ENCODE measurements at places on chromosomes 4 and X.
A peak's percentile ranks its signal among the peaks of the same experiment; 100 is the strongest.

DNA sequence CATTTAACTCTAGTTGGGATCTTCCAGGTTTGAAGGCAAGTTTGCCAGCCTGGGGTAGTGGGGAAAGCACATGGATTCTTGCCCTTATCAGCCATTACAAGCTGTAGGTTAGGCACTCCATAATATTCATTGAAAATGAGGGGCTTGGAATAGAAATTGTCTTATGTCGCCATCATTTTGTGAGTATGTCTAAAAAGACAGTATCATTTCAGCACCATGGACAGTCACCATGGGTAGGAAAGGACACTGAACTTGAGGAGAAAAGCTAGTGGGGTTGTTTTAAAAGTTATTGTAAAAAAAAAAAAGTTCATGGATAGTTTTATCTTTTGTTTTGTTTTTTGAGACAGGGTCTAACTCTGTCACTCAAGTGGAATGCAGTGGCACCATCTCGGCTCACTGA, 356.1 kb downstream of the HNRNPD start:
- DNase-seq, result peak; percentile 9

DNA sequence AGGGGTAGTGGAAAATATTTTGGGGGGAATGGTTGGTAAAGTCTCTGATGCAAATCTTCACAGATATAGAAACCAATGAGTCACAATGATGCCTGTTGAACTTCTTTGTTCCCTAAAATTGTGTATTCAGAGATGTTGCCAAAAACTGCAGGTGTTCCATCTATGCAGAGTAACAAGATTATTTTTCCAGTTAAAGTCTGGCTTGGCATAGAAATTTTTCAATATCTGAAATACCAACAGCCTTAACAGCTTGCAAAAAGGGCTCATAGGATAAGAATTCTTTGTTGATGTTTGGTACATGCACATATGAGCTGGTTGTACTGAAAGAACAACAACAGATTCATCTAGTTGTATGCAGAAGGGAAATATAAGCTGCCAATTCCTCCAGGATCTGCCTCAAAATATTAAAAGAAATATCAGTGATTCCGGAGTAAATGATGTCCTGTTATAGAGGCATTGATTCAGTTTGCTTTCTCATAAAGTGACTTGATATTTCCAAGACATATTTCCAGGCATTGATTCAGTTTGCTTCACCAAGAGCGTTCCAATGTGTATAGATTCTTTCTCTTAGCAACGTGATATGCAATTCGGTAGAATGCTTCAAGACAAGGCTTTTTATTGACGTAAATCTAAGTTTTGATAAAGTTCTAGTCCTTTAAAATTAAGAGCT, 564.4 kb downstream of the TMA16 start:
- DNase-seq, result no peak

DNA sequence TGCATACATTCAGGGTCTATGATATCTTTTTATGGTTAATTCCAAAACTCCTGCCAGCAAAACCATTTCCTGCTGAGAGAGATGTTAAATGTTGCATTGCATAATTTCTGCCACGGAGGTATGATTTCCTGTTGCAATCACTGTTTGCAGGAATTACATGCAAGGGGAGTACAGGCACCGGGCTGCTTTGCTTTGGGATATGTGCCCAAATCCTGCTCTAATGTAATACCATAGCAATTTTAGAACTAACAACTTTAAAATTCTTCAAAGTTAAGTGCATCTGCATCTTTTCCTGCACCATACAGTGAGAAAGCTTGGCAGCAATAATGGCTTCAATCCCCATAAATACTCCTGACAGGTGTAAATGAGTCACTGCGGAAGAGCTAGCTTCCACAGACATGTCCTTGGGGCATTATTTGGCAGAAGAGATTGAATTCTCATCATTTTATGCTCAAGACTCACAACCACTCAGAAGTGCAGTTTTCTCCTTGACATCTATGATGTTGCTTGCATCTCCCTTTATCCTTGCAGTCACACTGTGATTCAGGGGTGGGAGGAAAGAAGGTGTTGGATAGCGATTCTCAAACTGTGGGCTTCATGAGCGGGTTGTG, 29.6 kb downstream of the TRIM2 start:
- DNase-seq, result peak; percentile 69

DNA sequence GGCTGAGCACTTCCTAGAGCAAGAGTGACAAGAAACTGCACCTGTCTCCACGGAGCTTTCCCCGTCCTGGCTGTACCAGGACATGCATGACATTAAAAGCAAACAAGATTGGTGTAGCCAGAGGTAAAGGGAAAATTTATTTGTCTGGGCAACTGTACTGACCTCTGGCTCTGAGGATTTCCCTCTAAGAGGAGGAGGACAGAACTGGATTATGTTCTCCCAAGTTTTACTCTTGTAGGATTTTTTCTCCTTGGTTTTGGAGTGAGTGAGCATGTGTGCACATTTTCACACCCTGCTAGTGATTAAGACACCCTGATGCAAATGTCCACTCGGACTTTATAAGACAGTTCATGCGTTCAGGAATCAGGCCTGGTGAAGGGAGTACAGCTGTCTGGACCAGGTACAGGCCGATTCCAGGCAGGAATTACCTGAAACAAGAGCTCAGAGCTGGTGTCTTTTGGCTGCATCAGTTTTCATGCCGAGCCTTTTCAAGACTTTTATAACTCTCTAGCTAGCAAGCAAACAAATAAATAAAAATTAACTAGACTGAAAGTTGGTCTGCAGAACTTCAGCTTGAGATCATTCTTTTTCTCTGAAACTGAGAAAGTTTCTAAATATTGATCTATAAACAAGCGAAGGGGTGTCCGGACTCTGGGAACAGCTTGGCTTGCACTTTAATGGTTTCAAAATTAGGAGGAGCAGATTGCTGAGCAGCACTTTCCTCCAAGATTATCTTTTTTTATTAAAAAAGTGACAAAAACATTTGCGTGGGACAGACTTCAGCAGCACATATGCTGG, 51.3 kb upstream of the SPRY1 start:
- no peak for DNase-seq

GRCh38 chr4:1874201-1874600, 3.0 kb downstream of the NSD2 start:
- DNase-seq, result no peak

GRCh38 chr4:155025762-155026457, 182.5 kb upstream of the NPY2R start:
- DNase-seq, result peak; percentile 0

DNA sequence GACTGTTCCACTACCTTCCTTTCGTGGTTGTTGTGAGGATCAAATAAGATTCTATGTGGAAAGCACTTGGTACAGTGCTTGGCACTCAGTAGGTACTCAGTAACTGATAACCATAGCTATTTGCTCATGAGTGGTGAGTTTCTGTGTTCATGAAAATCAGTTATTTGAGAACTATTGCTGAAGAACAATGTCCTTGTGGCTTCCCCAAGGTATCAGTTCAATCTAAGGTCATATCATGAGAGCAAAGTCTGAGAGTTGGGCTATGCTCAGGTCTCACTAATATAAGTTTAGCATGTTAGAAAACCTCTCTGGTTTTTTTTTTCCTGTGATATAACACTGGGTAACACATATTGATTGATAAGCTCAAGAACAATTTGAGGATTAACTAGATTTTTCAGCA, 147.8 kb downstream of the GRIA3 start:
- no peak for DNase-seq

GRCh38 chr4:7045961-7046921, 3.1 kb downstream of the TADA2B start:
- no peak for DNase-seq

DNA sequence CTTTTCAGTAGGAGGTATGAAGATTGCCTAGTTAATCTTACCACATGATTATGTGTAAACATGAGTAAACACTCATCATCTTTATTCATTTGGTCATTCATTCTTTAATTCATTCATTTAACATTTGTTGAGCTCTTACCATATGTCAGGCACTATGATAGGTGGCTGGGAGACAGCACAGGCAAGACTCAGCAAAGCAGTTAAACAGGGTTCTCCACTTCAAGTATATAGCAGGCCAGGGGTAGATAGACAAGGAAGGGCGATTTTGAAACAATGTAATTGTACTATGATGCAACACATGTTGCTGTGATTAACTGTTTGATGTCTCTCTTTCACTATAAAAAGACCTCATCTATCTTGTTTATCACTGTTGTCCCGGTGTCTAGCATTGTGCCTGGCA, 84.3 kb upstream of the GPR101 start:
- DNase-seq, result no peak

GRCh38 chrX:42694260-42694815, 83.6 kb downstream of the PPP1R2C start:
- DNase-seq, result no peak

- peak; percentile 75 for DNase-seq
Observed at GRCh38 chr4:166435449-166435848, 562.4 kb downstream of the TLL1 start.

- DNase-seq, result peak; percentile 35
Observed at GRCh38 chrX:40933706-40934425, 151.4 kb upstream of the USP9X start.

GRCh38 chr4:168057412-168057811, 34.9 kb upstream of the ANXA10 start:
- no peak for DNase-seq

GRCh38 chrX:12469296-12469695, 321.9 kb upstream of the PRPS2 start:
- peak; percentile 2 for DNase-seq

GRCh38 chrX:71579990-71580380, 1.7 kb downstream of the GCNA start:
- DNase-seq, result no peak

DNA sequence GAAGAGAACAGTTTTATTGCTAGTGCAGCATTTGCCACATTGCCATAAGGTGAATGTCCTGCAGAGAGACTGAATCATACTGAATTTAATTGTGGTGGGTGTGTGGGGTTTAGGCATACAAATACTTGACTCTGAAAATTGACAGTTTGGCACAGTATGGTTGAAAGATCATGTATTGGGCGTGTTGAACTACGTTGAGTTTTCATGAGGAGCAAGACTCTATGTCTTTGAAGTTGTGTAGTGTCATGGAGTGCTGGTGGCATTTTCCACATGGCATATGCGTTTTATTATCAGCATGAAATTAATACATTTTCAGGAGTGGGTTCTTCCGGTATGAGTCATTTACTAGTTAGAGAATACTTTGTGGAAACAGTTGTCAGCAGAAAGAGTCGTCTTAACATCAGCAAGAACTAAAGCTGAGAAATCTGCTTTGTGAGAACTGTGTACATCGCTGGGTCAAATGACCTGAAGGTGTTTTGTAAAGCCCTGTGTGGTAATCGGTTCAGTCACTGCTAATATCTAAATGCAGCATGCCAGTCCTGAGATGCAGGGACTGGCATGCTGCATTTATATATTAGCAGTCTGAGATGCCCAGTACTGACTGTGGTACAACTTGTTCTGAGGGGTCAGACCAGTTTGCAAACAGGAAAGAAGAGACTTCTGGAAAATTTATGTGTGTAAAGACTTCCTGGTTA, 50.3 kb downstream of the ARHGAP10 start:
- DNase-seq, result peak; percentile 7

DNA sequence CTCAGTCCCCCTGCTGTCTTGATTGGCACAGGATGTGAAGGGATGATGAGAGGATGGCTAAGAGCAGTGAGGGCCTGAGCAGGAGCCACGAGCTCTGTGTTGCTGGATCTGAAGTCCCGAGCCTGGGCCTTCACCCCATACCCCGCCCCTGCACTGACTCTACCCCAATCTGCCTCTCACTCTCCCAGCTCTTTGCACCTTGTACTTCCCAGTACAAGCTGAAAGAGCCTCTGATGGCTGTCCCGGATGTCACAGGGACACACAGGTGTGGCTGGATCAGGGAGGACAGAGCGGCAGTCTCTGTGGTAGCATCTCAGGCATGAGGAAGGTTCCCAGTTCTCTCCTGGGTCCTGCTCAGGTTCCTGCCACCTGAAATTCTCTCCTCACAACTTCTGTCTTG, 103.6 kb downstream of the CHIC2 start:
- DNase-seq, result no peak

- no peak for DNase-seq
Observed at GRCh38 chr4:47536966-47537365, 51.9 kb downstream of the ATP10D start.

DNA sequence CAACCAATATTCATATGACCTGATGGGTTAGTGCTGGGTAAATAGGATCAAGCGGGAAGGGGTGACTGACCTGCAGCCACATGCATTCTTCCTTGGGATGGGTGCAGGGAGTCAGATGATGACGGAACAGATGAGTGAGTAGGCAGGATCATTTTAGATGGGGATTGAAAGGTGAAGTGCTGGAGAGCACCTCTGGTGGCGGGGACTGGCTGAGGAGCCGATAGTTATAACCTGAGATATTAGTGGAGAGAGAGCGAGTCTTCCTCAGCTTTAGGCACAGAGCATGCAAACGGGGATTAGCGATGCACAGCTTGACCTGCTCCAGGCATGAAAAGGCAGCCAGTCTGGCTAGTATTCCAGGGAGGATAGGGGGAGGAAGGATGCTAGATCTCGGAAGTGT, 99.1 kb downstream of the AFF1 start:
- no peak for DNase-seq

- no peak for DNase-seq
Observed at GRCh38 chrX:150833454-150834056, 64.9 kb downstream of the CD99L2 start.

GRCh38 chr4:144531841-144532240, 114.1 kb upstream of the HHIP start:
- no peak for DNase-seq

- DNase-seq, result no peak
Observed at GRCh38 chr4:80116516-80116915, 43.5 kb upstream of the ANTXR2 start.

DNA sequence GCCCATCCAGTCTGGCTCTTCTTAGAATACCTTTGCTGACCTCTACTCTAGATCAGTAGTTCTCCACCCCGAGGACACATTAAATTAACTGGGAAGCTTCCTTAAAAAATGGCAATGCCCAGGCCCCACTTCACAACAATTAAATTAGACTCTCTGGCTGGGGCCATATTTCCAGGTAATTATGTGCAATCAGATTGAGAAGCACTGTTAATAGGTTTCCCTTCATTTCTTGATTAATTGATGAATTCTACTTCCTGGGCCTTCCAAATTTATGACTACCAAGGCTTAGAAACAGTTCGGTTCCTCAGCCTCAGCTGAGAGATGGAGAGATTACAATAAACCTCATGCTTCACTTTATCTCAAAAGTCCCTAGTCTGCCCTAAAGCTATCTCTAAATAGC, 71.7 kb upstream of the LIMCH1 start:
- DNase-seq, result no peak

DNA sequence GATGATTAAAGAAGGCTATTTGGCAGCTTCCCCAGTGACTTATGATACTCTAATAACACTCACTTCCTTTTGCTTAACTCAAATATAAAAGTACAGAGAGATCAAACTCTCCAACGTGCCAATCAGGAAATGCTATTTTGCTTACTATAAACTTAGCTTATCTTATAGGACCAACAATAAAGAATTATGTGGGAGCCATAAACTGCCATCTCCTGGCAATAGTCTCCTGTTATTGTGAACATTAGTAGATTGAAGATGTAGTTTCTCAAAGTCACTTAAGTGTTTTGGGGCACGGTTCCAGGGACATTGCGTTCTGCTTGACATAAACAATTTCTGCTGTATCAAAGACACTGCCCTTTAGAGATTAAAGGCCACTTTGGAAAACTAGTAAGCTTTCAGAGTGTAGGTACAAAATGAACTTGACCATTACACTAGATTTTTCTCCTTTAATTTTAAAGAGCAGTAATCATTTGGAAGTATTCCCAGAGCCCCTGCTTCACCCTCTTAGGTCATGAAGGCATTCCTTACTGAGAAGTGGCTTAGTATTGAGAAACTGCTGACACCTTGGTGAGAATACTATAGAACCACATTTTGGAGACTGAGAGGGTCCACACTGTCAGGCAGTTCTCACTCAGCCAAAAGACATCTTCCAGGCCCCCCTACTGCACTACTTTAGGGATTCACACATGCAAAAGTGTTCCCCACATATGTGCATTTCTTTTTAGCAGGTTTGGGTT, 51.9 kb downstream of the MAOA start:
- no peak for DNase-seq

GRCh38 chrX:49117581-49117980, 6.0 kb downstream of the GPKOW start:
- no peak for DNase-seq
